ENCODE measurements at places on chromosomes 13 and 19. TPM values are rescaled to one million over a fixed set of nuclear protein-coding genes. Genes with fewer than 3 reads are reported as not detected.

Gene LGALS4
- total RNA-seq = 0.86 TPM

Gene SYT3
- 1.4 TPM for total RNA-seq

GRCh38 chr19:47726467-47726866, 13.2 kb downstream of the EHD2 start:
- no peak for DNase-seq

DNA sequence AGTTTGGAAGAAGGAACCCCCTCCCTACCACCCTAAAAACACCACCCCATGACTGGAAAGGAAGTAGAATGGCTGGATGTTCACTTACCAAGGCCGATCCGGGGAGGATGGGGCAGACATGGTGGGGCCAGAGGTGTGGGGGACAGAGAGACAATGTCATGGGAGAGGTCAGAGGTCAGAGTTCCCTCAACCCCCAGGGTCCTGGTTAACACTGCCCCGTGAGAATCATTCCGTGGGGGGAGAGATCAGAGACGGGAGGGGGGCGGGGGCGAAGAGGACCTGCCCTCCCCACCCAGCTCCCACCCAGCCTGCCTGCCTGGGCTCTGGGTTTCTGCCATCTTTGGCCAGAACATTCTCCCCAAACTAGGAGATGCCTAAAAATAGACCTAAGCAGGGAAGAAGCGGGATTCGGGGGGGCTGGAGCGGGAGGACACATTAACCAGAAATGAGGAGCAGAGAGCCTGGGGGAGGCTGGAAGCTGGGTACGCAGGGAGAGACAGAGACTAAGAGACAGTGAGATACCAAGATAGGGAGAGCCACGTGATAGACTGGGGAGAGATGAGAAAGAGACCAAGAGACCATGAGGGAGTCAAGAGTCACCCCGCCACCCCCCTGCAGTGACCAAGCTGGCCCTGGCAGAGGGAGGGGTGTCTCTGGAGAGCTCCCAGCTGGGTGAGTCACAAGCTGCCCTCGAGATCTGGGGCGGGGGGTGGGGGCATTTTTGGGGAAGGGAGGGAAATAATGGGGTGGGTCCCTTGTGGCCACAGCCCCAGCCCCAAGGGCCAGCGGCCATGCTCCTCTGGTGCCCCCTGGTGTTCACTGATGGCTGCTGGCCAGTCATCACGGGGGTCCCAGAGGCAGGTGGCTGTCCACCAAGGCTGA, 6.1 kb upstream of the KANK2 start:
- DNase-seq = peak; percentile 73

- DNase-seq = no peak
These were observed 22.8 kb upstream of the BCL3 start for GRCh38 chr19:44725684-44726083.
